Activated B cell treated with CpG ODN at 0.5 μM for 24 hours (primary cell): ENCODE measurements at places on chromosomes 6 and 20. TPM values are rescaled to one million over a fixed set of nuclear protein-coding genes. Genes with fewer than 3 reads are reported as not detected.

- peaks cover 43% of the 10 kb centered on the region for H3K36me3 ChIP-seq
- H3K27ac ChIP-seq, result no peak overlapping the region
- no peaks in the 10 kb centered on the region for H3K4me1 ChIP-seq
These were observed 23.5 kb downstream of the MCM8 start for GRCh38 chr20:5973971-5974370.

DNA sequence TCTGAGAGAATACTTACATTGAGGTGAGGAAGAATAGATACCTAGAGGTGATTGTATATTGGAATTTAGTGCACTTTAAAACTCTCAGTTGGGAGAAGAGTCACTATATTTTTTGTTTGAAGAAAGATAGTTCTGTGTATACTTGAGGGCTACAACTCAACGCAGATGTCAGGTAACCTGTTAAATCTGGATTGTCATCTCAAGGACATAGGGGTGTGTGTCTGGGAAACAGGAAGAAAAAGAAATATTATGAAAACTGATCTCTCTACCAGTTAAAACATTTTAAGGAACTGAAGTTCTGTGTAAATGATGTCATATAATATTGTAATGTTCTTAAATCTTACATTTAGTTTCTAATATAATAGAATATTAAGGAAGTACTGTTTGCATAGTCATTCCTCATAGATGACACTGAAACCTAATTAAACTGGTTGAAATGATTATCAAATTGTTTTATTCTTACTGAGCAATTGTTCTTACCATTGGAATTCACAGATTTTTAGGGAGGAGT, 86.2 kb downstream of the SMAP1 start:
- H3K27ac ChIP-seq, result no peak overlapping the region
- DNase-seq, result no peak
- H3K36me3 ChIP-seq, result peaks cover 17% of the 10 kb centered on the region
- H3K27me3 ChIP-seq, result no peaks in the 10 kb centered on the region
- no peaks in the 10 kb centered on the region for H3K4me1 ChIP-seq
- no peak overlapping the region for H3K4me3 ChIP-seq

The OXT gene
- total RNA-seq, result not detected in 2 replicates

DNA sequence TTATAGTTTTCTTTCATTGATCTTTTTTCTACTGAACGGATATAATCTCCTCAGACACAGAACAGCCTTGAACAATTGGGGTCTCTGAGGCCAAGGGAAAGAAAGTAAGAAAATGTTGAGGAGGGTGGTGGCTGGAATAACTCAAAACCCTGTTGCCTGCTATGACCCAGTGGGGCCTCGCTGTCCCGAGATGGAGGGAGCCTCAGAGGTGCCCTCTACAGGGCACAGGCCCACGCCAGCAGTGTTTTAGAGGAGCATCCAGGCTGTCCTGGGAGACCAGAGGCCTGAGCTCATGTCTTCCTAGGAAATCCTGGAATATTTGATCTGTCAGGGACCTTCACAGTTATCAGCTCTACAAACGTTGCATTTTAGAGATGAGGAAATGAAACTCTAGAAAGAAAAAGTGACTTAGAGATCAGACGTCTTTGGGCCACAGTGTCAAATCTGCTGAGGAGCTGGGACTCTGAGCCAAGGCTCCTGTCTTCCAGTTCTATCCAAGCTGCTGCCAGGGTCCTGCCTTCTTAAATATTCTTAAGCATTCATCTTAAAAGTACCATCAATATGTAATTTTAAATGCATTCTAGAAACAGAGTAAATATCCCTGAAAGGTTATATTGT, 26.3 kb downstream of the ALDH5A1 start:
- no peaks in the 10 kb centered on the region for H3K36me3 ChIP-seq
- no peaks in the 10 kb centered on the region for H3K27me3 ChIP-seq
- H3K27ac ChIP-seq, result peak overlapping the region; percentile 88
- H3K4me1 ChIP-seq, result peaks cover 62% of the 10 kb centered on the region
- peak overlapping the region; percentile 42 for H3K4me3 ChIP-seq

The RNF144B gene
- 12.6 and 13.5 TPM in 2 replicates for total RNA-seq

GRCh38 chr6:37059344-37060194, 54.1 kb downstream of the FGD2 start:
- peaks cover 4% of the 10 kb centered on the region for H3K4me1 ChIP-seq
- no peak overlapping the region for H3K27ac ChIP-seq
- no peak for DNase-seq

DNA sequence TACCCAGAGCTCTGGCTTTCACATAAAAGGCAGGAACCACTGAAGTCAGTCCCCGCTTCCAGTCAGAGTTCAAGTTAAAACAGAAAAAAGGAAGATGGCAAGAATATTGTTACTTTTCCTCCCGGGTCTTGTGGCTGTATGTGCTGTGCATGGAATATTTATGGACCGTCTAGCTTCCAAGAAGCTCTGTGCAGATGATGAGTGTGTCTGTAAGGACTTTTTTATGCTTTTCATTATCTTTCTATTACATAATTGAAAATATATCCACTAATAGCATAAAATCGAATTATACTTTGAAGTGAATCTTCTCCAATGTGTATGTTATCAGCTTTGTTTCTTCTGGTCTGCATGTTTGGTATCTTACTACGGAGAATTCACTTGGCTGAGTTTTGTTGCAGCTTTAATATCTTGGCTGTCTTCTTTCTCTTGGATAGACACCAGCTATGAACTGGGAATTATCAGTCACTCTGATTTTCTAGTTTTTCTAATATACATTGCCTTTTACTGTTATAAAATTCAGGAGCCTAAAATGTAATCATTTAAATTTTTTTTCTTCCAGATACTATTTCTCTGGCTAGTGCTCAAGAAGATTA, at the start of gene OTOR:
Gene OTOR, plus strand, starts transcription at position 51 of the 593 bp plus-strand sequence. Its CDS starts 44 bp downstream, at position 95.
- H3K27me3 ChIP-seq, result peaks cover 4% of the 10 kb centered on the region
- no peak within 1 kb of the TSS for H3K4me3 ChIP-seq
- H3K27ac ChIP-seq, result no peak within 1 kb of the TSS
- H3K36me3 ChIP-seq, result no peaks in the 10 kb centered on the region

The DIDO1 gene
- total RNA-seq, result 79.2 and 89.1 TPM in 2 replicates

The C6orf118 gene
- total RNA-seq, result not detected in 2 replicates

GRCh38 chr6:63923139-63923739, 287.6 kb downstream of the PHF3 start:
- H3K4me1 ChIP-seq, result no peaks in the 10 kb centered on the region
- no peak overlapping the region for H3K4me3 ChIP-seq
- no peaks in the 10 kb centered on the region for H3K27me3 ChIP-seq
- H3K27ac ChIP-seq, result no peak overlapping the region

The F13A1 gene
- 0.69 and 0.75 TPM in 2 replicates for total RNA-seq

- no peaks in the 10 kb centered on the region for H3K36me3 ChIP-seq
- H3K4me1 ChIP-seq, result peaks cover 9% of the 10 kb centered on the region
- no peak for DNase-seq
- no peak overlapping the region for H3K27ac ChIP-seq
- H3K27me3 ChIP-seq, result no peaks in the 10 kb centered on the region
These were observed 448.7 kb upstream of the JARID2 start for GRCh38 chr6:14796974-14797762.

DNA sequence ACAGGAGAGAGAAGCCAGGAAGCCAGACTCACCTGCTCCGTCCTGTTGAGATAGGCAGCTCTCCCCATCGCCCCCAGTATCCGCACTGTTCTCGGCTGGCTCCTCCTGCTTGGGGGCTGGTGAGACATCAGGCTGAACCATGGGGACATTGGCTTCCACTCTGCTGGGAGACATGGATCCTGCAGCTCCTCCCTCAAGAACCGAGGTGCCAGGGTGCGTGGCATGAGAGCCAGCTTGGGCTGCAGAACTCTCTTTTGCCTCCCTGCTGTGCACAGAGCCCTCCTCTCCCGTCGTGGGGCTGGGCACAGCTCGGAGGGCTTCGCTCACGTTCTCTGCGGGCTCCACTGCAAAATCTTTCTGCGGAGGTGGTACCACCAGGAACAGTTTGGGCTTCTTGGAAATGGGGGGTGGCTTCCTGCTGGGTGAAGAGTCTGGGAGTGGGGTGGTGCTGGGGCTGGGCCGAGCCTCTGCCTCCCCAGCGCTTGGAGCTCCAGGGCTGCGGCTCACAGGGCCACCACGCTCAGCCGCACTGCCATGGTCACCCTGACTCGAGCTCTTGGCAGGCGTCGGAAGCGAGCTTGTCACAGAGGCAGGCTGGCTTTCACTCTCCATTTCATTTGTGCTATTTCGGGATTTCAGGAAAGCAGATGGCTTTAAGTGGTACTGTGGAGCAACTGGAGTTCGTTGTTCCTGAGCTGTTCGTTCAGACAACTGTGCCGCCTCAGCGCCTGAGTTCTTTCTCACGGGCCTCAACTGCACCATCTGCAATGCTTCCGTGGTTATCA, 26.5 kb downstream of the HEBP2 start:
- no peaks in the 10 kb centered on the region for H3K36me3 ChIP-seq
- no peak overlapping the region for H3K4me3 ChIP-seq
- peaks cover 3% of the 10 kb centered on the region for H3K27me3 ChIP-seq
- H3K4me1 ChIP-seq, result peaks cover 6% of the 10 kb centered on the region
- DNase-seq, result no peak

The ADGRF1 gene
- total RNA-seq, result not detected in 2 replicates

The PDYN gene
- not detected in 2 replicates for total RNA-seq

The ADAT2 gene
- 22.4 and 30.2 TPM in 2 replicates for total RNA-seq

GRCh38 chr6:52124126-52125121, 37.0 kb upstream of the PKHD1 start:
- no peaks in the 10 kb centered on the region for H3K36me3 ChIP-seq
- H3K4me1 ChIP-seq, result no peaks in the 10 kb centered on the region
- H3K27ac ChIP-seq, result no peak overlapping the region
- H3K27me3 ChIP-seq, result peaks cover 11% of the 10 kb centered on the region

DNA sequence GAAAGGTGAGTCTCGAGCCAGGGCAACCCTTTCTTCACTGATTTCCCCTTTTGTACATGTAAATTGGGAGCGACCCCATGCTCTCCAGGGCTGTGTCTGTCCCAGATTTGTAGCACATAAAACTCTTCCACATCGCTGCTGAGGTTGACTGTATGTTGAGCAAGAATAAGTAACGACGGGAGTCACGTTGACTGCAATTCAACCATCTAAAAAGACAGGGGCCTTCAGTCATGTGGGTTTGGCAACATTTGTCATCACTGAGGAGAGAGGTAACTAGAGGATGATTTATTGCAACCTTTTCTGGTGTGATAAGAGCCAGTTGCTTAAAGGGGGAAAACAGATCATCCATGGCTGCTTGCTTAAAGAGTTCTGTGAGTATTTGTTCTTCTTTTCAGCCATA, 159.4 kb upstream of the SULF2 start:
- H3K27ac ChIP-seq, result no peak overlapping the region
- H3K27me3 ChIP-seq, result peaks cover 2% of the 10 kb centered on the region
- H3K4me3 ChIP-seq, result no peak overlapping the region
- H3K4me1 ChIP-seq, result peaks cover 2% of the 10 kb centered on the region
- DNase-seq, result no peak

- H3K27ac ChIP-seq, result no peak overlapping the region
- H3K4me3 ChIP-seq, result no peak overlapping the region
- H3K36me3 ChIP-seq, result no peaks in the 10 kb centered on the region
- H3K4me1 ChIP-seq, result no peaks in the 10 kb centered on the region
- DNase-seq, result no peak
These were observed 28.1 kb upstream of the ADTRP start for GRCh38 chr6:11806561-11807317.

The CYB5R4 gene
- total RNA-seq, result 35.7 and 37.3 TPM in 2 replicates

The CDSN gene
- not detected in 2 replicates for total RNA-seq

- no peaks in the 10 kb centered on the region for H3K27me3 ChIP-seq
- DNase-seq, result no peak
- H3K36me3 ChIP-seq, result peaks cover 19% of the 10 kb centered on the region
- peaks cover 5% of the 10 kb centered on the region for H3K4me1 ChIP-seq
These were observed 95.0 kb downstream of the TCP11 start for GRCh38 chr6:35046103-35046502.

DNA sequence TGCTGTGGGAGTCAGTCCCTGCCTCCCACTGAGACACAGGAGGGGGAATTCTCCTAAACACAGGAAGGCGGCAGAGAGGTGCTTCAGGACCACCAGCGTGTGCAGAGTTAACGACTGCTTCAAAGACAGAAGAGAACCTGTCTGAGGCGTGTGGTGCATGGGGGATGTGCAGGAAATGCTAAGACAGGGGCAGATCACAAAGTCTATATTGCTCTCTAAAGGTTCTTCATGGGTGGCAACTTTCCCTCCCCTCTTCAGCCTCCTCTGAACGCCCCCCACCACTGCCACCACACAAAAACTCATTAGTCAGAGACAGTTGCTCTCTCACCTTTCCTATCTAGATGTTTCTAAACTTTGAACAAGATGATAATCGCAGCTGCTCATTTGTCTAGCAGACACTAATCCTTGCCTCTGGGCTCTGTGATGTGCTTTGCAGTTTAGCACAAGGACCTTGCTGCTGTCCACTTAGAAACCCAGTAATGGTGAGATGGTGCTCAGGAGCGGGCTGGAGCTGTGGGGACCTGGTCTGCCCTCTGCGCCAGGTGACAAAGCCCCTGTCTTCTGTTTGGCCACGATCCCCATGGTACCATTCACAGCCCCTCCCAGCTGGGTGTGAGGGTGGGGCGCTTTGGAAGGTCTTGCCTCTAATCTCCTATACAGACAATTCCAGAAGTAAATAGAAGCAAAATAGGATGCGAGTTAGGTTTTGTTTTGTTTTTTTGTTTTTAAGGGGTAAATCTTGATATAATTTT, 219.6 kb downstream of the NRN1 start:
- no peak overlapping the region for H3K27ac ChIP-seq
- H3K36me3 ChIP-seq, result no peaks in the 10 kb centered on the region
- H3K4me1 ChIP-seq, result peaks cover 13% of the 10 kb centered on the region
- no peak overlapping the region for H3K4me3 ChIP-seq
- peaks cover 2% of the 10 kb centered on the region for H3K27me3 ChIP-seq

The RNF217 gene
- total RNA-seq, result not detected in 2 replicates

GRCh38 chr6:78436335-78436734, 431.0 kb upstream of the IRAK1BP1 start:
- H3K27ac ChIP-seq, result no peak overlapping the region
- H3K27me3 ChIP-seq, result no peaks in the 10 kb centered on the region
- no peaks in the 10 kb centered on the region for H3K36me3 ChIP-seq
- no peak overlapping the region for H3K4me3 ChIP-seq
- DNase-seq, result no peak

The GTSF1L gene
- 0.34 and 1.3 TPM in 2 replicates for total RNA-seq

- H3K36me3 ChIP-seq, result no peaks in the 10 kb centered on the region
- H3K27ac ChIP-seq, result no peak overlapping the region
- DNase-seq, result no peak
- H3K4me3 ChIP-seq, result no peak overlapping the region
- H3K27me3 ChIP-seq, result no peaks in the 10 kb centered on the region
- H3K4me1 ChIP-seq, result no peaks in the 10 kb centered on the region
These were observed 256.9 kb downstream of the CDH26 start for GRCh38 chr20:60214901-60215815.

DNA sequence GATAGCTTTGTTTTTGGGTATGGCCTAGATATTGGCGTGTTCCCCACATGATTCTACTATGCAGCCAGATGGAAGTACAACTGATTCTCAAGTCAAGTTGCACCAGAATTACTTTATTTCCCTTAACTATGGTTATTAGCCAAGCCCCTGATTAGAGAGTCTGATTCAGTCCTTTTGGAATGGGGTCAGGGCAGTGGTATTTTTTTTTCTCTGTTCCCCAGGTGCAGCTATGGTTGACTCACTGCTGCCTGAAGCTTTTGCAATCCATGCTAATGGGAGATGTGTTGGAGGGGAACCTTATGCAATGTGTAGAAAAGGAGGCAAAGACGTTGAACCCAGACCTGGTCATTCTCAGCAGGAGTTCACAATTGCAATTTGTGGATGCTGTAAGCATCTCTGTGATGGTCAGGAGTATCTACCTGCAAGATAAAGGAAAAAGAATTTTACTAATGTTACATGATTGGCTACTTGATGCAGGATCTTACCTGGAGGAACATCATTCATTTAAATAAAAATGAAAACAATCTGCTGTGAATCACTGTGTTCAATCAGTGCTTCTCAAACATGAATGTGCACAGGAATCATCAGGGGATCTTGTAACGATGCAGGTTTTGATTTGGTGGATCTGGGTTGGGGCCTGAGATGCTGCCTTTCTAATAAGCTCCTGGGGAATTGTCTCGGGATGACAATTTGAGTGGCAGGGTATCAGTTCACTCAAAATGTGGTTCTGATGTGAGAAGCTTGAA, 49.4 kb downstream of the PFDN4 start:
- no peak overlapping the region for H3K4me3 ChIP-seq
- H3K27me3 ChIP-seq, result peaks cover 3% of the 10 kb centered on the region
